T-helper 2 cell treated with Interferon-gamma antibody and Interleukin-4, amounts not matched to agents 5 μg/mL and 100 μg/mL, for 36 hours (primary cell): ENCODE measurements at places on chromosomes 6 and 20.

GRCh38 chr20:38635721-38636288 is 34.2 kb downstream of the ARHGAP40 start:
- DNase-seq = no peak
- H3K4me3 ChIP-seq = no peak overlapping the region
- H3K36me3 ChIP-seq = no peaks in the 10 kb centered on the region
- H3K27me3 ChIP-seq = peaks cover 27% of the 10 kb centered on the region
- H3K27ac ChIP-seq = no peak overlapping the region
- H3K4me1 ChIP-seq = peaks cover 5% of the 10 kb centered on the region

DNA sequence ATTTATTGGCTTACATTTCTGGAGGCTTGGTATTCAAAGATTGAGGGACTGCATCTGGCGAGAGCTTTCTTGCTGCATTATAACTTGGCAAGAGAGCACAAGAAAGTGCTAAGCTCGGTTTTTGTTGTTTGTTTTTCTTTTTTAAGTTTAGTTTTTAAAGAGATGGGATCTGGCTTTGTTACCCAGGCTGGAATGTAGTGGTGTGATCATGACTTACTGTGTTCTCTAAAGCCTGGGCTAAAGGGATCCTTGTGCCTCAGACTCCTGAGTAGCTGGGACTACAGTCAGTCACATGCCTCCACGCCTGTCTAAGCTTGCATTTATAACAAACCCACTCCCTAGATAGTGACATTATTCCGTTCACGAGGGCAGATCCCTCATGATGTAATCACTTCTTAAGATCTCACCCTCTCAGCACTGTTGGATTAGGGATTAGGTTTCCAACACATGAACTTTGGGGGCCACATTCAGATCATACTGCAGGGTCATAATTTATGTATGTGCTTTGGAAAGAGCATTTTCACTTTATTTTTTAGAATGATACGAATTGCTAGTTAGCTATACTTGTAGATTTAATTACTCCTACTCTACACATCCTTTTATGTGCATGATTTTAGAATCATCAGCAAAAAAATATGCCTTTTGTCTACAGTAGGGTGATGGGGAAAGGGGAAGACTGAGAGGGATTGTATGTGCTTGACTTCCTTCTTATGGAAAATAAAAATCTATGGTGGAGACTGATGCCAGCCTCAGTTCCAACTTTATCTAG is 167.8 kb downstream of the JARID2 start:
- H3K4me1 ChIP-seq = peaks cover 68% of the 10 kb centered on the region
- peaks cover 59% of the 10 kb centered on the region for H3K36me3 ChIP-seq
- peak overlapping the region; percentile 16 for H3K27ac ChIP-seq
- H3K27me3 ChIP-seq = no peaks in the 10 kb centered on the region

GRCh38 chr20:31474097-31474436 is 860 bp downstream of the DEFB124 start:
- peaks cover 40% of the 10 kb centered on the region for H3K27me3 ChIP-seq
- no peaks in the 10 kb centered on the region for H3K36me3 ChIP-seq
- DNase-seq = no peak
- H3K4me1 ChIP-seq = no peaks in the 10 kb centered on the region
- no peak overlapping the region for H3K4me3 ChIP-seq

DNA sequence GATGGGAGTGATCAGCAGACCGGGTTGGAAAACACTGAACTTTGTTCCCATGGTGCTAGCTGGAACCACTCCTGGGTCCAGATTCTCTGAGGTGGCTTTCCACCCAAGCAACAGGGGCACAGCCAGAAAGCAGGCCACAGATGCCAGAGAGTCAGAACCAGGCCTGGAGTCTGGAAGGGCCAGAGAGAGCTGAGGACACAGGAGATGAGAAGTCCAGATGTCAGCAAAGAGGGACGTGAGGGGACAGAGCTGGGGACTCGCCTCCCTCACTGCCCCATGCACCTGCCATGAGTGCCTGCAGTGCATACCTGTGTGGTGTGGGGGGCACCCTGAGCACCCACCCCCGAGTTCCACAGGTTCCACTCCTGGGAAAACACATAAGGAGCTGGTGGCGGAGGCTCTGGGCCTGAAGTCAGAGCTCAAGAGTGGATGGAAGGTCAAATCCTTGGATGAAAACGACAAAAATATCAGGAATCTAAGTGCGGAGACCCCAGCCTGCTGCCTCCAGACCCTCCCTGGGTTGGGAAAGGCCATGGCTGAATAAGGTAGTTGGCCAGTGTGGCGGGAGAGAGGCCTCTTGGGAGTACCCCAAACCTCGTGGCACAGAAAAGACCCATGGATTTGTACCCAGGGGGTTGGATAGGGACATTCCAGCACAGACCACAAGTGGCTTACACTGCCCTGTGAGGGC is 224.2 kb downstream of the SYNDIG1 start:
- no peak overlapping the region for H3K4me3 ChIP-seq
- no peaks in the 10 kb centered on the region for H3K4me1 ChIP-seq
- no peak overlapping the region for H3K27ac ChIP-seq
- peaks cover 4% of the 10 kb centered on the region for H3K27me3 ChIP-seq

DNA sequence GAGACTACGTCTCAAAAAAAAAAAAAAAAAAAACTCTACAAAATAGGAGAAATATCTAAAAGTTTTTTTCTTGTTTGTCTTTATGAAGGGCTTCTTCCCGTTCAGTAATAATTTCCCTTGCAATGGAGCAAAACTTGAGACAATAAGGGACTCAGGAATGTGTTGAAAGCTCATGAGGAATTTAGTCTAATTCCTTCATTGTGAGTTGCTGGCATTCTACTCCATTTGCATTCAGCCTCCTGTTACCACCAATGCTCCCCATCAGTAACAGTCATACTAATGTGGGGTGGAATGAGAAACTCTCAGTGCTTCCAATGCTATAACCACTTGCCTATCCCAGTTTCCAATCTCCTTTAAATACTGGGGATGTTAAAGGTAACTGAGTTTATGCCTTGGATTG is 576.7 kb upstream of the AGPAT4 start:
- DNase-seq = no peak
- no peak overlapping the region for H3K27ac ChIP-seq
- no peaks in the 10 kb centered on the region for H3K27me3 ChIP-seq
- H3K4me1 ChIP-seq = no peaks in the 10 kb centered on the region
- H3K36me3 ChIP-seq = no peaks in the 10 kb centered on the region
- no peak overlapping the region for H3K4me3 ChIP-seq

GRCh38 chr6:106185615-106186014 is 99.5 kb downstream of the PRDM1 start:
- peak; percentile 36 for DNase-seq
- H3K36me3 ChIP-seq = peaks cover 41% of the 10 kb centered on the region
- H3K4me1 ChIP-seq = peaks cover 67% of the 10 kb centered on the region
- peak overlapping the region; percentile 54 for H3K4me3 ChIP-seq
- H3K27me3 ChIP-seq = no peaks in the 10 kb centered on the region
- peak overlapping the region; percentile 91 for H3K27ac ChIP-seq

GRCh38 chr6:160349814-160350350 is 1.7 kb downstream of the SLC22A3 start:
- H3K4me3 ChIP-seq = no peak overlapping the region
- DNase-seq = no peak
- H3K36me3 ChIP-seq = no peaks in the 10 kb centered on the region
- peaks cover 51% of the 10 kb centered on the region for H3K27me3 ChIP-seq

DNA sequence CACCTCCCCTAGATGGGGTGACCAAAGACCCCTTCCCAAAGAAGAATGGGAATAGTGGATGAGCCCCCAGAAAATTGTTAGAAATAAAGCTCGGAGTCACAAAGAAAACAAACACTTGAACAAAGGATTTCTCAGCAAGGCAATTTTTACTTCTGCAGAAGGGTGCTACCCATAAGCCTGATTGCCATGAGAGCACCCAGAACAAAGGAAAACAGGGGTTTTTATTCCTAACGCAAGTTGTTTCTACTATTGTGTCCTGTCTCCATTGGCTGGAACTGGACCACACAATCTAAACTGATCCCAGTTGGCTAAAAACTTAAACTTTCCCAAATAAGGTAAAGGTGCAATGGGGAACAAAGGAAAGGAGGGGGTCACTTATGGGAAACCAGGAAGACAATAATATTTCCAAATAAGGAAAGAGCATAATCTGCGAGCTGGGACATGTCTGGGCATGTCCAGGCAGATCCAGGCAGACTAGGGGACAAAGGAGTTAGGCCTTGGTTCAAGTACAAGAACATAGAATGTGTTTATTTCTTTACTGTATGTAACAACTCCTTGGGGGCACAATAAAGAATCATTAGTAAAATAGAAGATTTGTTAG is 20.0 kb downstream of the HLA-B start:
- H3K36me3 ChIP-seq = peaks cover 31% of the 10 kb centered on the region
- peaks cover 7% of the 10 kb centered on the region for H3K27me3 ChIP-seq
- no peak for DNase-seq
- no peak overlapping the region for H3K27ac ChIP-seq
- H3K4me1 ChIP-seq = peaks cover 15% of the 10 kb centered on the region

DNA sequence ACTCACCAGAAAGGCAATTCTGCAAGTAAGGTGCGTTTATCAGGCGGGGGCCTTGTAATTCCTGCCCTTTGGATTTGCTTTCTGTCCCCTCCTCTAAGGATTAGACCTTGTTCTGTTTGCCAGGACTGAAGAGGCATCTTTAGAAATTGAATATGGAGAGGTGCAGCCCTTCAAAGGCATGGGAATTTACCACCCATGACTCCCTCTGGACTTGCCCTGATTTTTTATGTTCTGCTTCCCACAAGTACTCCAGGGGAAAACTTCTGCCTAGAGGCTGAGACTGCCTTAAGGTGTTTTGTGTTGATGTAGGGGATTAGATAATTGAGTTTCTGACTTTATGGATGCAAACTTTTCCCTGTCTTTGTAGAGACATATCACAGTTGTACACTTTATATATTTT is 30.2 kb downstream of the SYTL3 start:
- no peak overlapping the region for H3K4me3 ChIP-seq
- peaks cover 9% of the 10 kb centered on the region for H3K4me1 ChIP-seq
- DNase-seq = no peak
- no peak overlapping the region for H3K27ac ChIP-seq
- no peaks in the 10 kb centered on the region for H3K27me3 ChIP-seq

DNA sequence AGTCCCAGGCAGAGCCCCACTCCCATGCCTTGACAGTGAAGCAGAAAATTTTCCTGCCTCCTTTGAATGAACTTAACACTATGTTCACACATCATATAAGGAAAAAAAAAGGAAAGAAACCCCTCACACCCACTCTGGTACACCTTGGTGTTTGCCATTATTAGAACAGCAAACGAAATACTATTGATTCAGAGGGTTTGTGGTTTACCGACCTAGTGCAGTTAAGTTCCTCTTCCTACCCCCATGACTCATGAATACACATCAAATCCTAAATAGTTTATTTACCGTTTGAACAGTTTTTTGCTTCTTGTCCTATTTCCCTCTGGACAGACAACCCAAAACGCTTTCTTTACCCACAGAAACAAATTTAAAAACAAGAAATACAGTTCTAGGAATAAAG is 237.7 kb downstream of the FOXA2 start:
- H3K27me3 ChIP-seq = no peaks in the 10 kb centered on the region
- DNase-seq = no peak
- H3K36me3 ChIP-seq = no peaks in the 10 kb centered on the region

DNA sequence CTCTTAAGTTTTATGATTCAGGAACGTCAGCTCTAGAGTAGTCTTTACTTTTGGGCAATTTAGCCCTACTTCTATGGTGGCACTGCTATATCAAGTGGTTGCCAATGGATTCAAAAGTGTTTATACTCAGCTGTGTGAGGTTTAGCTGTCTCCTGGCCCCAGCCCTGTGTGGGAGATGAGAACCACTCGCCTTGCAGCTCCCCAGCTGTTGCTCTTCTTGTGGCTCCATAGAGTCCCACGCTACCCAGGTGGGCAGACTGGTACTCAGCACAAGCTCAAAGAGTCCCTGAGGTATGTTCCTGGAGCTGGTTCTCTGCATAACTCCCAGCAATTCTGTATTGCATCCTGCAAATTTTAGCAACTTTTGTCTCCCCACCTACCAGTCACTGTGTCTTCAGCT is 59.6 kb downstream of the C6orf118 start:
- no peaks in the 10 kb centered on the region for H3K4me1 ChIP-seq
- no peaks in the 10 kb centered on the region for H3K36me3 ChIP-seq
- H3K27ac ChIP-seq = no peak overlapping the region
- H3K4me3 ChIP-seq = no peak overlapping the region

- H3K27ac ChIP-seq = no peak overlapping the region
- H3K27me3 ChIP-seq = no peaks in the 10 kb centered on the region
- H3K4me1 ChIP-seq = peaks cover 7% of the 10 kb centered on the region
- H3K36me3 ChIP-seq = peaks cover 20% of the 10 kb centered on the region
- peak overlapping the region; percentile 2 for H3K4me3 ChIP-seq
These were observed 16.3 kb downstream of the SS18L1 start for GRCh38 chr20:62159839-62160238.

DNA sequence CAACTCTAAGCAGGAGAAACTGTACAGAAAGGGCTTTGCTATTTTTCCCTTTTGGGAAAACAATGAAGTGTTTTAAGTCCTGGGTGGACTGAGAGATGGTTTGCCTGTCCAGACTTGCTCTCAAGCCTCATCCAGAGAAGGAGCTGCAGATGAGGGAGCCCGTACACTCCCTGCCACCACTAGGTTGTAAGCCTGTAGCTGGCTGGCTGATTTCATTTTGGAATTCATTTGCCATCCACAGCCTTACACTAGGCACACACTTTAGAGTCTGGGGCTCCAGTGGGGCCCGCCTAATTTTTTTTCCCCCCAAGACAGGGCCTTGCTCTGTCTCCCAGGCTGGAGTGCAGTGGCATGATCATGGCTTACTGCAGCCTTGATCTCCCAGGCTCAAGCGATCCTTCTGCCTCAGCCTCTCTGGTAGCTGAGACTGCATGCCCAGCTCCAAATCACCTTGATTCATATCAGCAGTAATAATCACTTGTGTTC is 28.4 kb downstream of the POFUT1 start:
- peaks cover 17% of the 10 kb centered on the region for H3K4me1 ChIP-seq
- no peak for DNase-seq
- H3K27me3 ChIP-seq = no peaks in the 10 kb centered on the region
- no peak overlapping the region for H3K4me3 ChIP-seq
- H3K36me3 ChIP-seq = peaks cover 35% of the 10 kb centered on the region

DNA sequence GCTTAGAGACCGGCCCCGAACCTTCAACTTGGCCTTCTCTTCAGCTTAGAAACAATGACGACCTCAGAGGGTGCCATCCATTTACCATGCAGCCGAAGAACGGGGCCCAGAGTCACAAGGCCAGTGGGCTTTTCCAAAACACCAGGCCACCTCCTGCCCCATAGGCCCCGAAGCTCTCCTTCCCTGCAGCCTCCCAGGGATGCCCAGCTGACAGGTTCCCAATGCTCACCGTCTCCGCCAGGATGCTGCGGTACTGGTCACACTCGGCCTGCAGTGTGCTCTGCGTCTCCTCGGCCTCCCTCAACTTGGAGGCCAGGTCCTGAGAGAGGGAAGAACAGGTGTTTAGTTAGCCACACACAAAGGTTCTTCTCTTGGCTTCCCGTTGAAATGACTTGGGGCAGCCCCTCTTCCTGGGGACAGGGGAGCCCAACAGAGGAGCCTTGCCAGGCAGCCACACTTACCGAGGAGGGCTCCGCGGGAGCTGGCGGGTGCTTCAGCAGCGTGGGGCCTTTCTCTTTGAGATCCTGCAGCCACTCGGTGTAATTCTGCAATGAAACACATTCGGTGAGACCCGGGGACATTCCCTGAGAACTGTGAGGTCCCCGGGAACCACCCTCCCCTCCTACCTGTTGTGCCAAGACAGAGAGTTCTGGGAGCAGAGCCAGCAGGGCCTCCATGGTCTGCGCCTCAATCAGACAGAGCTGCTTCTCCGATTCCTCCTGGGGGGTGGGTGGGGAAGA is 51.5 kb downstream of the DSTN start:
- H3K4me1 ChIP-seq = no peaks in the 10 kb centered on the region
- peaks cover 16% of the 10 kb centered on the region for H3K36me3 ChIP-seq
- no peak overlapping the region for H3K27ac ChIP-seq
- H3K27me3 ChIP-seq = no peaks in the 10 kb centered on the region
- no peak overlapping the region for H3K4me3 ChIP-seq

- H3K27me3 ChIP-seq = peaks cover 2% of the 10 kb centered on the region
- H3K27ac ChIP-seq = no peak overlapping the region
- H3K4me3 ChIP-seq = no peak overlapping the region
These were observed 42.9 kb downstream of the AFG1L start for GRCh38 chr6:108337721-108338120.
